ENCODE measurements at places on chromosomes 5 and 9.

DNA sequence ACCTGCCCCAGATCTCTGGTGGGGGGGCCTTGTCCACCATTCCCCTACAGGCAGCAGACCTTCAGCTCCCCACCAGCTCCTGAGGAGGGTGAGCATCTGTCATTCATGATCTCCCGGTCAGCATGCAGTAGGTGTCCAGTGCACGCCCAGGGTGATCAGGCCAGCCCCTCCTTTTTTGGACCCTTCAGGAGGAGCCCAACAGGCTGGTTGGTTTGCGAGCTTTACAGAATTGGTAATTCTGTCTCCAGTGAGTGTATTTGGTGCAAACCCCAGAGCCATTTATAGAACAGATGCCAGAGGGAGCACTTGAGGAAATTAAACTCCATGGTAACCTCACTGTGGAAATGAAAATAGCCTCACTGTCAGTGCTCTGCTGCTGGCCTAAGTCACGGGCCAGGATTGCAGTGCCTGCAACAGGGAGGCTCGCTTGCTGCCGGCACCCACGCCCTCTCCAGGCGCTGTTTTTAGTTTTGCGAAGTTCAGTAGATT lies 23.4 kb downstream of the WNK2 start:
- H3K4me1 ChIP-seq = peaks cover 28% of the 10 kb centered on the region
- no peaks in the 10 kb centered on the region for H3K27me3 ChIP-seq
- no peaks in the 10 kb centered on the region for H3K36me3 ChIP-seq
- DNase-seq = peak; percentile 75
- peak overlapping the region; percentile 44 for H3K27ac ChIP-seq
- H3K4me3 ChIP-seq = peak overlapping the region; percentile 35

GRCh38 chr9:36896296-36896695 lies 137.8 kb downstream of the PAX5 start:
- no peak overlapping the region for H3K4me3 ChIP-seq
- H3K4me1 ChIP-seq = no peaks in the 10 kb centered on the region
- no peak overlapping the region for H3K27ac ChIP-seq
- no peak for DNase-seq
- no peaks in the 10 kb centered on the region for H3K27me3 ChIP-seq

DNA sequence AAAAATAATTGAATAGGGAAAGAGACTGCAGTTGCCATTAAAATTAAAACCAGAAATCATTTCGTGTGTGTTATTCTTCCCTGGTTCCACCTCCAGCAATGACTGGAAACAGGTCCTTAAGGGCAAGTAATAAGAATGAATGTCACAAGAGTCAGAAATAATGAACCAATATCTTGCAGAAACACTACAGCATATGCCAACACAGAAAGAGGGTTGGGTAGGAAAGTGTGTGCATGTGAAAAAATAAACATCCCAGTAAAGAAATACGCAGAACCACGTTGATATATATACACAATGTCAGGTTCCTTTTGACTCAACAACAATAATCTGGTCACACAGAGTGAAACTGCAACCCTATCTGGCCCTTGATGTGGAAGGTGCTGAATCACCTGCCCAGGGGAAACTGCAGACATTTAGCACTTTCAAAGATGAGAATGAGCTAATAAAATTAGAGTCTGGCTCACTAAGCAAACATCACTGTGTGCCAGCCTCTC lies 15.0 kb downstream of the HMHB1 start:
- no peak overlapping the region for H3K4me3 ChIP-seq
- H3K36me3 ChIP-seq = no peaks in the 10 kb centered on the region
- no peaks in the 10 kb centered on the region for H3K27me3 ChIP-seq

DNA sequence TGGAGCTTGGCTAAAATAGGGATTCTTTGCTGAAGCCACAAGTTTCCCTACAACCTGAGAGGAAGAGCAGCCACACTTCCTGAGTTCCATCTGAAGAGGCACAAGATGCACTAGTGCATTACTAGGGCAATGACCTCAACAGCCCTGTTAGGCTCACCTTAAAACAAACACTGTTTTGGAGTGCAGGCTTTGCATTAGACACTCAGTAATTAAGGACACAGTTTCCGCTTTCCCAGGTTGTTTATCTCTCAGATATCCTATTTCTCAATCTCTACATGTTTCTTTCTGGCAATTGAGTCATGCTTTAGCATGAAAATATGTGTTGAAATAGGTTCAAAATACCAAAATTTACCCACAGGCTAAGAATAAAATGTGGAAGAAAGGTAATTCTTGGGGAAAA lies 34.2 kb downstream of the EMB start:
- H3K4me1 ChIP-seq = no peaks in the 10 kb centered on the region
- no peaks in the 10 kb centered on the region for H3K36me3 ChIP-seq
- no peak for DNase-seq
- no peak overlapping the region for H3K27ac ChIP-seq
- H3K27me3 ChIP-seq = no peaks in the 10 kb centered on the region

DNA sequence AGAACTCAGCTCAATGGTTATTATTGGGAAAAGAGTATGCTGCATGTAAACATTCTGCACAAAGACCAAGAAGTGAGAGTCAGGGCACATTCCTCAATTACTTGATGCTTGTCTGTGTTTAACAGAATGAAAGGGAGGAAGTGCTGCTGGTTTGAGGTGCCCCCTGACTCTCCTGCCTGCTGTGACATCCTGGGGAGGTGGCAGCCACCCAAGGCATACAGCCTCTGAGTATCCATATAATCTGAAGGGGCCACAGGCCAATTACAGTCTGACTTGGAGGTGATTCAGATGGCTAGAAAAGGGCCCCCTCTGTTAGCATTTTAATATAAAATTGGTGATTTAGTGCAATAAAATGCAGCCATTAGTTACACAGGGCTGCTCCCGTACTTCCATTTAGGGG lies 313.8 kb downstream of the ASTN2 start:
- no peaks in the 10 kb centered on the region for H3K4me1 ChIP-seq
- H3K36me3 ChIP-seq = no peaks in the 10 kb centered on the region
- no peaks in the 10 kb centered on the region for H3K27me3 ChIP-seq

DNA sequence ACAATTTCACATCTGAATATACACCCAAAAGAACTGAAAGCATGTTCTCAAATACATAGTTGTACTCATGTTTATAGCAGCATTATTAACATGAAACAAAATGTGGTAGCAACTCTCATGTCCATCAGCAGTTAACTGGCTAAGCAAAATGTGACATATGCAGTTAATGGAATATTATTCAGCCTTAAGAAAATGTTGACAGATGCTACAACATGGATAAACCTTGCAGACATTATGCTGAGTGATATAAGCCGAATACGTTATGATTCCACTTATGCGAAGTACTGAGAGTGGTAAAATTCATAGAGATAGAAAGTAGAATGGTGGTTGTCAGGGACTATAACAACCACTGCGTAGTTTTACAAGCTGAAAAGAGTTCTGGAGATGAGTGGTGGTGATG lies 1469.0 kb upstream of the ACO1 start:
- DNase-seq = no peak
- H3K36me3 ChIP-seq = no peaks in the 10 kb centered on the region
- no peak overlapping the region for H3K27ac ChIP-seq
- H3K4me3 ChIP-seq = no peak overlapping the region
- no peaks in the 10 kb centered on the region for H3K4me1 ChIP-seq

Data from ascending aorta (tissue), 2 donors.